Activated T-cell treated with anti-CD3 and anti-CD28 coated beads for 24 hours (primary cell): ENCODE measurements at places on chromosomes 16 and 17.

DNA sequence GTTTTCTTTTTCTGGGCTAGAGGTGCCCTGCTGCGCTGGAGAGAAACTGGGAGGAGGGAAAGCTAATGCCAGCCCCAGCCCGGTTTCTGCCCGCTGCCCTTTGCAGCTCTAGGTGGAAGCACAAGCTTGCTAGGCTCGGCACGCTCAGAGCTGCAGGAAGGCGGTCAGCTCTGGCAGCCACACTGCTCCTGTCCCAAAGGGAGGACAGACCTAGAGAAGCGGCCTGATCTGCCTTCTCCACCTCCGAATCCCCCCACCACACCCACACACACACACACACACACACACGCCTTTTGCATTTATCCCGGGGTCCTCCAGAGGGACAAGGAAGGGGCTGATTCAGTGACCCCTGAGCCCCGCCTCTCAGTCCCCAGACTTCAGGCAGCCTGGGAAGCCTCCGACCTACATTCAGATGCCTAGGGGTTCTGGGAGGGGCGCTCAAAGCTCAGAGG lies 418.1 kb downstream of the SOX9 start:
- DNase-seq = no peak

- no peak for DNase-seq
Observed at GRCh38 chr17:37382056-37382455, 6.3 kb downstream of the C17orf78 start.

DNA sequence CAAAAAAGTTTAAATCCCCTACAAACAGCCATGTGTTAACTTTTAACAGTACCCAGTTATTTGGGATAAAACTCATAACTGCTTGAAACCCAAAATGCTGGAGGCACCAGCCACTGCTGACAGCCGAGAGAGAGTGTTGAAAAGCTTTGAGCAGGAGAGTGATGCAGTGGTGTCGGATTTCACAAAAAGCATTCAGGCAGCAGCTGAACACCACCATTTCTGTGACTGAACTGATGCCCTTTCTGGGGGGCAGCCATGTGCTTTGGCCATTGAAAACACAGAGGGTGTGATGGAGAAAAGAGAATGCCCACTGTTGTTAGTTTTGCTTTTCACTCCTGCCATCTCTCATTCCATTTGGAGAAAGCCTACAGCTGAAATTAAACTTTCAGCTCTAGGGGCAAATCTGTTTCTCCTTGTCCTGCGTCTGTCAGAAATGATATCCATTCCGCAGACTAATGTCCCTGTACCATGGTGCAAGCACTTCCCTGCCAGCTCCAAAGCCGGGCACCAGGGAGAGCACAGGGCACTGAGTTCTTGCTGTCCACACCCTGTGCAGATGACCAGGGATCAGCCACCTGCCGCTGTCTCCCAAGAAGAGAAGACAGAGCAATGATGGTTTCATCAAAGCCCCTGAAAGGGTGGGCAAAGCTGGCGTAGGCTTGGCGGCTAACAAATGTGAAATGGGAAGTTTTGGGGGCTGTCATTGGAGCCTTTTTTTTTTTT lies 16.6 kb upstream of the MLYCD start:
- DNase-seq = no peak

DNA sequence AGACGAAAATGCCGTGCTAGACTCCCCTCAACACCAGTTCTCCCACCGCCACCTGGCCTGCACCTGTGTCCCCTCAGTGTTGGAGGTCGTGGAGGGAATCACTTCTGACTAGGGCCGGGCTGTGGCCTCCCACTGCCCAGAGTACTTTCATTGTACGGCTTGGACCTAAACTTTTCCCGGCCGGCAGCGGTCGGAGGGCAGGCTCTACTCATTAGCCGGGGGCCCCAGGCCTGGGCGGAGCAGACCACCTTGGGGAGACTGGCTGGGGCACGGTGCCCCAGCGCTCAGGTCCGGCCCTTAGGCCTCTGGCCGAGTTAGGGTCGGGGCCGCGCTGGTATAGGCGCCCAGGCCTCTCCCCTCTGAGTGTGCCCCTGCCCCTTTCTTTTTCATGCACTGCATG lies 639 bp downstream of the CLDN6 start:
- no peak for DNase-seq

DNA sequence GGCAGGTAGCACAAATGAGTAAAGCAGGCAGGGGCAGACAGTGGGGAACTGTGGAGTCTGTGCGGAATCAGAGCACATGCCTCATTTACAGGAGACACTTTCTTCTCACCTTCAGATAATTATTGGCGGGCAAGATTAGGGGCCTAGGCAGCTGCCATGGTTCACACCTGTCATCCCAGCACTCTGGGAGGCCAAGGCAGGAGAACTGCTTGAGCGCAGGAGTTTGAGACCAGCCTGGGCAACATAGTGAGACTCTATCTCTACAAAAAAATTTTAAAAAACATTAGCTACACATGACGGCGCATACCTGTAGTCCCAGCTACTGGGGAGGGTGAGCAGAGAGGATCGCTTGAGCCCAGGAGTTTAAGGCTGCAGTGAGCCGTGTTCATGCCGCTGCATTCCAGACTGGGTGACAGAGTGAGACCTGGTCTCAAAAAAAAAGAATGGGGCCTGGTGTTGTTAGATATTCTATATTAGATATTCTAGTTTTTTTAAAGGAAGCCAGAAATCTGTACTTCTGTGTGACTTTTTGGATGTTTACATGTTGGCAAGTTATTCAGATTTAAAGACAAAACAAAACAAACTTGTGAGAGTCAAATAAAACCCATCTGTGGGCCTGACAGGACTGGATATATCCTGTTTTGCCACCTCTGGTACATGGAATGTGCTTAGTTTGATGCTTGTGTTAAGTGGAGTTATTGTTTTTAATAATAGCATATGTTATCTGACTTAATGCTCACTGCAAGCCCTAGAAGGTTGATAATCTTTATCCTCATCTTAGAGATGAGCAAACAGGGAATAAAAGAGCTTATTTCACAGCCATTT lies 4.9 kb upstream of the LPCAT2 start:
- DNase-seq = no peak

DNA sequence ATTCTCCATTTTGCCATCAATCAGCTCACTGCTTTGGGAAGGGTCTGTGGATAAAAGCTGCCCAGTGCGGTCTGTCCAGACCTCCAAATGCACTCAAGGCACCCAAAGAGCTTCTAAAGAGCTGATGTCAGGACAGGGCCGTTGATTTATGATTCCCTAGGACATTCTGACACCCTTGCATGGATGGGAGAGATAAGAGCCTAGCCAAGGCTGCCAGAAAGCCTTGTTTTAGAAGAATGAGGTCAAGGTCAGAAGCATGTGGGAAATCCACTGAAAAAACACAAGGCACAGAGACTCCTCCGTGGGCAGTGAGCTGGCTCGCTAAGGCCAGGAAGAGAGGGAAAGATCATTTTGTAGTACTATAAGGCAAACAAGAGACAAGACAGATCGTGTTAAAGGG lies 214.0 kb downstream of the CDH11 start:
- no peak for DNase-seq

DNA sequence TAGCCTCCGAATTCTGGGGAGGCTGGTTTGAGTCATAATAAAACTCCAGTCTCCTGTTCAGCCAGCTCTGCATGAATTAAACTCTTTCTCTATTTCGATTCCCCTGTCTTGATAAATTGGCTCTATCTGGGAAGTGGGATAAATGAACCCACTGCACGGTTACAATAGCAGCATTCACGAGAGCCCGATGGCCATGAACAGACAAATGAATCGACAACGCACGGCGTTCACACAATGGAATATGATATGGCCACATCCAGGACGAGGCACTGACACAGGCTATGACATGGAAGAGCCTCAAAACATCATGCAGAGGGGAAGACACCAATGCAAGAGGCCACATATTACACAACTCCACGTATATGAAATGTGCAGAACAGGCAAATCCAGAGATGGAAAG lies 5.6 kb upstream of the CARD14 start:
- no peak for DNase-seq

GRCh38 chr17:4657678-4658077 lies 16.2 kb upstream of the ALOX15 start:
- no peak for DNase-seq

DNA sequence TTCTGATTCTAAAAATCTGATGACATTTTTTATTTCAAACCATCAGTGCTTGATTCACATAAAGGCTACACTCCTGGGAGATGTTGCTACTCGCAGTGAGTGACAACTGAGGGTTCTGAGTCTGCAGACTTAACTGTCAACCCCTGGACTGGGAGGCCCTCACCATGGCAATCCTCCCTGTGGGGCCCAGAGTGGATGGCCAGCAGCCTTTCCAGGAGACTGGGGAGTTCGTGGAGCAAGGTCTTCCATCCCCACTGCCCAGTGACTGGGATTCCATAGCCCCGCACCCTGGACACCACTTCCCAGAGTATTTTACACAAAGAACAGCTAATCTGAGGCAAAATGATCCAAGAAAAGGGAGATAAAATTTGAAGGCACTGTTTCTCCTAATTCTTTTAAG lies 59.3 kb downstream of the CREBBP start:
- no peak for DNase-seq

DNA sequence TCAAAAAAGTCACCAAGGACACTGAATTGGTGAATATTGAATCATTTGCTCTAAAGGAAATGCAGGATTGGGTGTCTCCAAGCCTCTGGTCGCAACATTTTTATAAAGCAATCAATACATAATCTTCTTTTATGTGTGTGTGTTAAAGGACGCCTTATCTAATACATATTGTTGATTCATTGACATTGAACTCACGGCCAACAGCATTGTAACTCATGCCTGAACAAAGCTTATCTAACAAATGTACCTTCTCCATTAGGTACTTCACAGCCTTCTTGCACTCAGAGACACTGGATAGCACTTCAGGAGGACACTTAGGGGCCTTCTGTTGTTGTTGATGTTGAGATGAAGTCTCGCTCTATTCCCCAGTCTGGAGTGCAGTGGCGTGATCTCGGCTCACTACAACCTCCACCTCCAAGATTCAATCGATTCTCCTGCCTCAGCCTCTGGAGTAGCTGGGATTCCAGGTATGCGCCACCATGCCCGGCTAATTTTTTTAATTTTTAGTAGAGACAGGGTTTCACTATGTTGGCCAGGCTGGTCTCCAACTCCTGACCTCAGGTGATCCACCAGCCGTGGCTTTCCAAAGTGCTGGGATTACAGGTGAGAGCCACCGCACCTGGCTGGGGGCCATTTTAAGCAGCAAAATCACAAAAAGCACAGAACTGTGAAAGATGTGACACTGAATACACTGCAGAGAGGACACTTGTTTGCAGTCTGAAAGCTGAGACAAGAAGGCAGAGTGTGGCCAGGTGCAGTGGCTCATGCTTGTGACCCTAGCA lies 13.2 kb upstream of the PDXDC1 start:
- DNase-seq = no peak

DNA sequence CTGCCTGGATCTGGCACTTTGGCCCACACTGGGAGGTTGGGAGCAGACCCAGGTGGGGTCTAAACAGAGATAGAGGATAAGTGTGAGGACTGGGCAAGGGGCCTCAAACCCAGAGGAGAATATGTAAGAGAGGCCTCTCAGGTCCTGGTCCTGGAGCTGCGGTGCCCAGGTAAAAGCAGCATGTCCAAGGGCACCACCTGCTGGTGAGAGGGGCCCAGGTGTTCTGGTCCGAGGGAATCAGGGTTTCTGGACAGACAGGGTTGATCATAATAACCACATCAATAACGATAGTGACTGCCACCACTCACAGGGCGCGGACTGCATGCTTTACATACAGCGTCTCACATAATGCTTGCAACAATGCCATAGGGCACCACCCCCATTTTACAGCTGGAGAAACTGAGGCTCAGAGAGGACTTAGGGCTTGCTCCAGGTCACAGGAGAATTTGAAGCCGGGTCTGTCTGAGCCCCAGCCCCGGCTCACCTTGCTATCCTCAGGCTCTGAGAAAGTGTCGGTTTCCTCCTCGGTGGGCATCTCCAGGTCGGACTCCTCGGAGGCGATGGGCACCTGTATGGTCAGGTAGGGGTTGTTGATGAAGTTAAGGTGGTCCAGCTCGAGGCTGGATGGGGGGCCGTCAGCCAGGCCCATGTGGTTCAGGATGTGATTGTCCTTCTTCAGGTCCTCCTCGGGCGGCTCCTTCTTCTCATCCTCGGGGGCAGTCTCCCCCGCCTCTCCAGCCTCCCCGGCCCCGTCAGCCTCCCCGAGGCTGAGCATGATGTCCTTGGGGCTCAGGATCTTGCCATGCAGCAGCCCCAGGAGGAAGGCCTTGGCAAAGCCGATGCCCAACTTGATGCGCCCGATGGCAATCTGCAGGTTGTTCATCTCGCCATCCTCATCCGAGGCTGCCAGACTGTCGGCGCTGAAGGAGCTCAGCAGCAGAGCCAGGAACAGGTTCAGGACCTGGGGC lies 19.1 kb upstream of the CD79B start:
- no peak for DNase-seq

GRCh38 chr17:7240375-7240774 lies 1.1 kb upstream of the PHF23 start:
- no peak for DNase-seq

DNA sequence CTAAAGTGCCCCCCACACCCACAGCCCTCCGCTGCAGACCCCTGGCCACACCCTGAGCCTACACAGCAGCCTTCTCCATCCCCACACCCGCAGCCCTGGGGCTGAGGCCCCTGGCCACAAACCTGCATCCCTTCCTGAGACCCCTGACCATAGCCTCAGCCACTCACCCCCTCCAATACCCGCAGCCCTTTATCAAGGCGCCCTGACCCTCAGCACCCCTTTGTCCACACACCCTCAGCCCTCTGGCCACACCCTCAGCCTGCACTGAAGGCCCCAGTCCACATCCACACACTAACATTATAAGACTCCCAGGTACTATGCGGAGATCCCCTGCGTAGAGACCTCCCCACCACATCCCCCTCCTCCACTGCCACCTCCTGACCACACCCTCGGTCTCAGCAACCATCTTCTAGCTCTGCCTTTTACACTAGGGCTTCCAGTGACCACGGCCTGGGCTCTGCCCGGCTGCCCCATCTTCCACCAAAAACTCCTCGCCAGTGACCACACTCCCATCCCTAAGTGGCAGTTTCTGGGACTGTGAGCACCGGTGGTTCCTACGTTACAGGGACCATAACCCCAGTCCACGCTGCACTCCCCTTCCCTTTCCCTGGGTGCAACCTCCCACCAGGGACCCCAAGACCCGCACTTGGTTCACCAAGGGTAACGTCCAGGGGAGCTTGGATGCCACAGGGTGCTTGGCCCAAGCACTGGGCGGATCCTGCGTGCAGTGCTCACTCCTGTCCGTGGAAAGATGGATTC lies 818 bp downstream of the TPPP3 start:
- no peak for DNase-seq

- DNase-seq = no peak
Observed at GRCh38 chr16:87570938-87571867, 31.1 kb upstream of the JPH3 start.

- DNase-seq = no peak
Observed at GRCh38 chr17:72646176-72646575, 446.3 kb downstream of the SLC39A11 start.

GRCh38 chr16:25107466-25107792 lies 4.1 kb upstream of the LCMT1 start:
- DNase-seq = no peak
